Heart right ventricle (tissue), 16 donors: ENCODE measurements at places on chromosomes 3 and 15. TPM values are rescaled to one million over a fixed set of nuclear protein-coding genes. Genes with fewer than 3 reads are reported as not detected.

- DNase-seq, result no peak
These were observed 246.2 kb downstream of the LRTM1 start for GRCh38 chr3:54681706-54682105.

IQCF5 gene
- not detected for total RNA-seq

- no peak for DNase-seq
These were observed 9.1 kb upstream of the IRAK2 start for GRCh38 chr3:10155658-10156057.

DNA sequence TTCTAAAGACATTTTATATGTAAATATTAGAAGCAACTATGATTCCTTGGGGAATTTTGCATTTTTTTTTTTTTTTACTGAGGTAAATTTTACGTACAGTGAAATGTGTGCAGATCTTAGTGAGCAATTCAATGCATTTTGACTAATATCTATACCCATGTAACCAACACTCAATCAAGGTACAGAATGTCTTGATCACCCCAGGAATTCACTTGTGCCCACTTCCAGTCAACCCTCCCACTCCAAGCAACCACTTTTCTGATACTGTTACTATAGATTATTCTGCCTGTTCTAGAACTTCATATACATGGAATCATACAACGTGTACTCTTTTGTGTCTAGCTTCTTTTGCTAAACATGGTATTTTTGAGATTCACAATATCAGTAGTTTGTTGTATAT, 45.1 kb upstream of the MGLL start:
- DNase-seq, result no peak

TM4SF18 gene
- total RNA-seq, result 10.3 TPM

EPHA6 gene
- total RNA-seq, result 0.59 TPM
